B cell (primary cell): ENCODE measurements at places on chromosomes 13 and 19. TPM values are rescaled to one million over a fixed set of nuclear protein-coding genes. Genes with fewer than 3 reads are reported as not detected.

Gene KCNK6
- 1.5 and 3.4 TPM in 2 replicates for polyA plus RNA-seq

Gene RFPL4AL1
- polyA plus RNA-seq: not detected in 2 replicates

Gene IFNL4
- polyA plus RNA-seq: not detected in 2 replicates

Gene RASL11A
- 3.1 and 4.8 TPM in 2 replicates for polyA plus RNA-seq

Gene PRODH2
- not detected in 2 replicates for polyA plus RNA-seq

Gene NFIX
- 0.45 and 0.69 TPM in 2 replicates for polyA plus RNA-seq

Gene NCR1
- polyA plus RNA-seq: 0.40 and 2.4 TPM in 2 replicates

Gene KISS1R
- 0.55 and 1.3 TPM in 2 replicates for polyA plus RNA-seq

DNA sequence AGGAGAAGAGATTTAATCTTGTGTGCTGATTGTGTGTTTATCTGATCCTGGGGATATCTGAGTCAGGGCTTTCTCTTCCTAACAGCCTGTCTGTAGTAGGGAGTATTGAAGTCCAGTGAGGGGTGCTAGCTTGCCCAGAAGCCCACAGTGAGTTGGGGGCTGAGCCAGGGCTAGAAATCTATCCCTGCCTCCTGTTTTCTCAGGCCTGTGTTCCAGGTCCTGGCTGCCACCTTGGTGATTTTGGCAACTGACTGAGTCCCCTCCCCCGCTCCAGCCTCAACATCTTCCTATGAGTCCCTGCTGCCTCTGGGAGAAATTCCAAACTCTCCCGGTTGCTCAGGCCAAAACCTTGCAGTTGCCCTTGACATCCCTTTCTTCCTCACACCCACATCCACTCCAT, 7.7 kb upstream of the NOVA2 start:
- no peak overlapping the region for H3K4me3 ChIP-seq
- no peak overlapping the region for H3K27ac ChIP-seq
- peaks cover 12% of the 10 kb centered on the region for H3K27me3 ChIP-seq
- H3K4me1 ChIP-seq: no peaks in the 10 kb centered on the region

DNA sequence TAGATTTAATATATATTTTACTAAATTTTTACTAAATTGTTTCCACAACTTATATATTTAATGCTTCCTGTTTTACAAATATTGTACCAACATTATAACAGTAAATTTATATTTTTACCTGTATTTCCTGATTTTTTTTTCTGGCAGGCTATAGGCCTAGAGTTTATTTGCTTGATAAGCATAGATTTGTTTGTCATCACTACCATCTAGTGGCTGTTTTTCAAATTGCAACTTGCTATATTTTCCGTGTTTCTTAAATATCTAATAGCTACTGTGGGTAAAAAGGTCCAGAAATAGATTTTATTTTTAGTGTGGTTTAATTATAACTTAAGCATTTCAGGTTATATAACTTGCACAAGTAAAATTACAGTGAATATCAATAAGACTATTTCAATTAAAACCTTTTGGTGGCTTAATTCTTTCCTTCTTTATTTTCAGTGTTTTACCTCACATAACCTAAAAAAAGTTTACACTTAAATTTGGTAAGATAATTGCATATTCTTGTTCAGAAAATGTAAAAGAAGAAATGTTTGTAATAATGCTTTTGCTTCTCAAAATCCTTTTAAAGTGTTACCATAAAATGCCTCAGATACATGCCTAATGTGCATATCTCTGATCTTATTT, 60.6 kb downstream of the NDFIP2 start:
- no peaks in the 10 kb centered on the region for H3K27me3 ChIP-seq
- H3K27ac ChIP-seq: no peak overlapping the region
- no peaks in the 10 kb centered on the region for H3K36me3 ChIP-seq
- H3K4me1 ChIP-seq: no peaks in the 10 kb centered on the region
- no peak overlapping the region for H3K4me3 ChIP-seq

DNA sequence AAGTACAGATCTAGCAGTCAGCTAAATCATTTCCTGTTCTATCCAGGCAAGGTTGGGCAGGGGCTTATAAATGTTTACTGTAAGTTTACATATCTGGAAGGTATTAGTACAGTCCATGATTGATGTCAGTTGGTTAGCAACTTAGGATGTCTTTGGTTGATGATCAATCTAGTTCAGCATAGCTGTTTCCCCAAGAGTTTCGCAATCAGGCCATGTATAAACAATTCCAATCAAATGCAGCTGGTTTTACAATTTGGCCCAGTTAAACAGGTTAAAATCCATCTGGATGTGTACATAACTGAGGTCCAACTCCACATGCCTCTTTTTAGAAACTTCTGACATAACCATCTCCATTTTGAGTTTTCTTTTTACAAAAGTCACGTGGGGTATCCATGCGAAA, 6.9 kb downstream of the ZNF221 start:
- peaks cover 3% of the 10 kb centered on the region for H3K36me3 ChIP-seq
- no peaks in the 10 kb centered on the region for H3K27me3 ChIP-seq
- no peaks in the 10 kb centered on the region for H3K4me1 ChIP-seq
- no peak overlapping the region for H3K4me3 ChIP-seq
- H3K27ac ChIP-seq: no peak overlapping the region
- DNase-seq: no peak

- H3K4me1 ChIP-seq: no peaks in the 10 kb centered on the region
- no peak overlapping the region for H3K27ac ChIP-seq
- no peaks in the 10 kb centered on the region for H3K27me3 ChIP-seq
- DNase-seq: no peak
- no peak overlapping the region for H3K4me3 ChIP-seq
- no peaks in the 10 kb centered on the region for H3K36me3 ChIP-seq
Observed at GRCh38 chr13:76647550-76647949, 238.7 kb downstream of the KCTD12 start.

- peak; percentile 52 for DNase-seq
- H3K36me3 ChIP-seq: no peaks in the 10 kb centered on the region
- H3K27ac ChIP-seq: no peak overlapping the region
- no peak overlapping the region for H3K4me3 ChIP-seq
Observed at GRCh38 chr19:3692141-3693024, 7.9 kb downstream of the PIP5K1C start.

DNA sequence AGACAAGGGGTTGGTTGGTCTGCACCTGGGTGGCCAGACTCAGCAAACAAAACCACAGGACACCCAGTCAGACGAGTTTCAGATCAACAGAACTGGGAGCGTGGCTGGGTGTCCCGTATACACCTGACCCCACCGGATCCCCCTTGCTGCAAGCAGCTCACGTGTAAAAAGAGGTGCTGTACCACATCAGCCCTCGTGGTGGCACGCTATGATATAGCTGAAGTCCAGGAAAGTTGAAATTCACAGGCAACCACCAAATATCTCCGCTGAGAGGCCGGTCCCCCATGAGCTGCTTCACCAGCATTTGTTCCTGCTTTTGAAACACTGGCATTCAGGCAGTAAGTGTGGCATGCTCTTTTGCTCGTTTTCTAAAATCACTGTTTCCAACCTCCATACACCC, 92.3 kb downstream of the TUBA3C start:
- DNase-seq: no peak
- no peak overlapping the region for H3K27ac ChIP-seq
- H3K4me1 ChIP-seq: no peaks in the 10 kb centered on the region
- H3K4me3 ChIP-seq: no peak overlapping the region

DNA sequence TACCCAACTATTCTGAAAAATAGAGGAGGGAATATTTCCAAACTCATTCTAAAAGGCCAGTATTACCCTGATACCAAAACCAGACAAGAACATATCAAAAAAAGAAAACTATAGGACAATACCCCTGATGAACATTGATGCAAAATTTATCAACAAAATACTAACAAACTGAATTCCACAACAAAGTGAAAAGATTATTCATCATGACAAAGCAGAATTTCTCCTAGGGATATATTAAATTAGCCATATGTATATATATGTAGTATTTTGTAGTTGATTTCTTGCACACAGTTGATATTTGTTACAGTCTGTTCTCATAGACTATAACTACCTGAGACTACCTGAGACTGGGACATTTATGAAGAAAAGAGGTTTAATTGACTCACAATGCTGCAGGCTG, 495.0 kb upstream of the SPRY2 start:
- no peak overlapping the region for H3K4me3 ChIP-seq
- no peaks in the 10 kb centered on the region for H3K4me1 ChIP-seq
- H3K27me3 ChIP-seq: no peaks in the 10 kb centered on the region

DNA sequence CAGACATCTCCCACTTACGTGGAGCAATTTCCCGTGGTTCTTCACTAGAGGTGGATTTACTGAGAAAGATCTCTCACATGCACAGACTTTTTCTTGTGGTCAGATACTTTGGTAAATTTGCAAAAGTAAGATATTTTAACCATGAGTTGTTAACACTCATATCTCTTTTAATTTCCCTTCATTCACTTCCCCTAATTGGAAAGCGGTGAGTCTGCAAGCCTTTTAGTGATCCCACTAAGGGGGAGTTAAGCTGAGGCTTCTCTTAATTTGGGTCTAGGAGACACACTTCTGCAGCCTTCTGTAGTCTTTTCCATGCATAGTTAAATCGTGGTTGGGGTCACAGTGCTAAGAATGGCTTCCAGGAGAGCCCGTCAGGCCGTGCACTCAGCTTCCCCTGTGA, 30.7 kb upstream of the SERPINE3 start:
- H3K27me3 ChIP-seq: no peaks in the 10 kb centered on the region
- H3K4me1 ChIP-seq: no peaks in the 10 kb centered on the region
- no peak overlapping the region for H3K27ac ChIP-seq
- H3K4me3 ChIP-seq: no peak overlapping the region
- no peak for DNase-seq

- H3K36me3 ChIP-seq: no peaks in the 10 kb centered on the region
- no peaks in the 10 kb centered on the region for H3K27me3 ChIP-seq
- H3K27ac ChIP-seq: no peak overlapping the region
- no peak for DNase-seq
- H3K4me1 ChIP-seq: no peaks in the 10 kb centered on the region
Observed at GRCh38 chr13:44818428-44818827, 170.8 kb downstream of the NUFIP1 start.

- no peaks in the 10 kb centered on the region for H3K36me3 ChIP-seq
- no peaks in the 10 kb centered on the region for H3K27me3 ChIP-seq
- H3K27ac ChIP-seq: no peak overlapping the region
- no peak for DNase-seq
- H3K4me1 ChIP-seq: no peaks in the 10 kb centered on the region
Observed at GRCh38 chr13:90120026-90120425, 1227.5 kb upstream of the MIR17HG start.

DNA sequence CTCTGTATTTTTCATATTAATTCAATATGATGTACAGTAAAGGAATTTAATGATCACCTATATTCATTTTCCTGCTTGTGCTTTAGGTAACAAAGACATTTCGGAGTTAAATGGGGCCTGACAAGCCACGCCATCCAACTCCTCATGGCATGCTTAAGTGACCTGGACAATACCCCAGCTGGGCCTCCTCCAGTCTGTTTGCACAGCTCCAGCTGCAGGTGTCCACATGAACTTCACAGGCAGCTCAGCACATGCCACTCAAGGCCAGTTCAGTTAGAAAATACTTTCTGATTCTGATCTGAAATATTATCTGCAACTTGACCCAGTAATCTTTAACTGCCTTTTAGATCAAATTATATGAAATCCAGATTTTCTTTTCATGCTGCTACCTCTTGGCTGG, 89.6 kb upstream of the SLC15A1 start:
- no peaks in the 10 kb centered on the region for H3K27me3 ChIP-seq
- H3K4me3 ChIP-seq: no peak overlapping the region
- H3K4me1 ChIP-seq: no peaks in the 10 kb centered on the region
- no peak overlapping the region for H3K27ac ChIP-seq
- DNase-seq: no peak

GRCh38 chr13:97719736-97720135, 233.7 kb upstream of the IPO5 start:
- no peak for DNase-seq
- no peaks in the 10 kb centered on the region for H3K36me3 ChIP-seq
- H3K27me3 ChIP-seq: no peaks in the 10 kb centered on the region

DNA sequence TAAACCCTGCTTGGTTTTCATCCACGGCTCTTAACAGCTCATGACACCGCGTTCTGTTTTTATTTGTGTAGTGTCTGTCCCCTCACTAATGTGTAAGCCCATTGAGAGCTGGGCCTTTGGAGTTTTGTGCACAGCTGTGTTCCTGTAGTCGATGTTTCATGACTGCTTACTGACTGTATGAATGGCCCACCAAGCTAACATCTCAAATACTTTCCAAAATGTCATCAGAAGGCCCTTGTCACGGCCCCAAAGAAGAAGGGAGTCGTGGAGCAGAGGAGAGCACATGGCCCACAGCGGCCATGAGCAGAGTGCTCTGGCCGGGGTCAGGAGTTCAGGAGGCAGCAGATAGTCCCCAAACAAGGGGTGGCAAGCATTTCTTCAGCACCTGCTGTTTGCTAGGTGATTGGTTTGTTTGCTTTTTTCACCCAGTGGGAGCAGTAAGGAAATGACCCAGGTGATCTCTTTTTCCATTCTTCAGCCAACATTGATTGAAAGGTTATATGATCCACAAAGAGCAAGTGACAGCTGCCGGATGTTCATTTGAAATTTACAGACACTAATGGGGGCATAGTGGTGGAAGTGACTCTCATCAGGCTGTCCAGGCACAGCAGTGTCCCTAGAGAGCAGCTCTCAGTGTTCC, 315.2 kb downstream of the ATP8A2 start:
- no peak overlapping the region for H3K27ac ChIP-seq
- no peaks in the 10 kb centered on the region for H3K36me3 ChIP-seq
- H3K4me3 ChIP-seq: no peak overlapping the region
- DNase-seq: no peak
- H3K27me3 ChIP-seq: no peaks in the 10 kb centered on the region

GRCh38 chr19:5341981-5342380, 1.4 kb upstream of the PTPRS start:
- H3K4me1 ChIP-seq: peaks cover 21% of the 10 kb centered on the region
- DNase-seq: no peak
- H3K4me3 ChIP-seq: no peak overlapping the region
- H3K27me3 ChIP-seq: no peaks in the 10 kb centered on the region
- no peak overlapping the region for H3K27ac ChIP-seq

- H3K27me3 ChIP-seq: no peaks in the 10 kb centered on the region
- no peak for DNase-seq
- H3K36me3 ChIP-seq: peaks cover 3% of the 10 kb centered on the region
- no peak overlapping the region for H3K4me3 ChIP-seq
- H3K4me1 ChIP-seq: peaks cover 21% of the 10 kb centered on the region
Observed at GRCh38 chr13:45122941-45123340, 2.6 kb downstream of the GTF2F2 start.

DNA sequence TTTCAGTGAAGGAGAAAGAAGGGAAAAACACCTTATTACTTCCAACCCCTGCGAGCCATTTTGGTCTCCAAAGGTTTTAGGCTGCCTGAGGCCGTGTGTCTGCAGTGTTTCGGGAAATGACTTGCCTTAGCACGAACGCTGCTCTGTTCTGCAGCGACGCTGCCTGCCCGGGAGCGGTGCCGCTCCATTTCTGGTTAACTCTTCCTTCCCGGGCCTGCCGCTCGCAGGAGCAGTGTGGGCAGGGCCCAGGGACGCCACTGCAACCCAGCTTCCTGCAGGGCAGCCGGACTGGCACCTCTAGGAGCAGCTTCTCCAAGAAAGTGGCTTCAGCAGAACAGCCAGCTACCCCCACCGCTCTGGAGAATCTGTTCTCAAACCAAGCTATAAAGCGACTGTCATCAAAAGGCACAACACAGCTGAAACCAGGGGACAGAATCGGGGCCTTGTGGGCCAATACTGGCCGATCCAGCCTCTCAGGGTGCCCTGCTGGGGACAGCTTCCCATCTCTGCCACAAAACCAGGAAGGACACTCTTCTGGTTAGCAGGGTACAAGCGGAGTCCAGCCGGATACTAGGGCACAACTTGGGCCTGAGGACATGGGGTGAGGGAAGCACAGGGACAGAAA, 72.2 kb downstream of the KCTD15 start:
- no peaks in the 10 kb centered on the region for H3K4me1 ChIP-seq
- no peaks in the 10 kb centered on the region for H3K36me3 ChIP-seq
- DNase-seq: no peak
- H3K27me3 ChIP-seq: no peaks in the 10 kb centered on the region
- no peak overlapping the region for H3K27ac ChIP-seq
- no peak overlapping the region for H3K4me3 ChIP-seq
